Right lobe of liver (tissue), 6 donors: ENCODE measurements at places on chromosomes 6 and 20.

DNA sequence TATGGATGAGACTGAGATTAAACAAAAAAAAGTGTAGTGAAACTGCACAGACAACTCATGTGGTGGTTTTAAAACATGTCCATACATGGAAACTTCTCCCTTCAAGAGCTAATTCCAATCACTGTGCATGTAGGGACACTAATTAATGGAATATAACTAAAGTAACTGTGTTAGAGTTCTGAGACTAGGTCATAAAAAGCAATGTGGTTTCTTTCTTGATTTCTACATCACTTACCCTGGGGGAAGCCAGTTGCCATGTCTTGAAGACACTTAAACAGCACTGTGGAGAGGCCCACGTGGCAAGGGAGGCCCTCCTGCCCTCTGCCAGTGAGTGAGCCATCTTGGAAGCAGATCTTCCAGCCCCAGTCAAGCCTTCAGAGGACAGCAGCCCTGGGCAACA, 118.2 kb upstream of the DST start:
- DNase-seq: no peak

DNA sequence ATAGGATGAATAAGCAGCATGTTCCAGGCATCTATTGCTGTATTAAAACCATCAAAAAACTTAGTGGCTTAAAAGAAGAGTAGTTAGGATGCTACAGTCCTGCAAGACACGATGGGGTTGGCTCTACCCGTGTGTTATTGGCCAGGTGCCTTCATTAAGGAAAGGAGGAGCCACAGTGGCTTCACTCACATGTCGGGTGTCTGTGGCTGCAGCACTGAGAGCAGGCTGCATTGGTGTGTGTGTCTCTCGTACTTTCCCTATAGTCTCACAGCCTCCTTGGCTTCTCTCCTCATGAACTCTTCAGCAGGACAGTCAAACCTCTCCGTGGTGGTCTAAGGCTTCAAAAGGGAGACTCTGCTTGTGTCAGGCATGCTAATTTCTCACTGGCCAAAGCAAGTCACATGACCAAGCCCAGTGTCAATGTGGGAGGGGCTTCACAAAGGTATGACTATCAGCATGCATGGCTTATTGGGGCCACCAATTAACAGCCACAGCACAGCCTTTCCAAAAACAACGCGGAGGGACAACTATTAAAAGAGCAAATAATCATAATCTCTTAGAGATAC, 402.8 kb downstream of the KIF16B start:
- no peak for DNase-seq

GRCh38 chr6:121354764-121355163, 20.5 kb upstream of the TBC1D32 start:
- DNase-seq: no peak

DNA sequence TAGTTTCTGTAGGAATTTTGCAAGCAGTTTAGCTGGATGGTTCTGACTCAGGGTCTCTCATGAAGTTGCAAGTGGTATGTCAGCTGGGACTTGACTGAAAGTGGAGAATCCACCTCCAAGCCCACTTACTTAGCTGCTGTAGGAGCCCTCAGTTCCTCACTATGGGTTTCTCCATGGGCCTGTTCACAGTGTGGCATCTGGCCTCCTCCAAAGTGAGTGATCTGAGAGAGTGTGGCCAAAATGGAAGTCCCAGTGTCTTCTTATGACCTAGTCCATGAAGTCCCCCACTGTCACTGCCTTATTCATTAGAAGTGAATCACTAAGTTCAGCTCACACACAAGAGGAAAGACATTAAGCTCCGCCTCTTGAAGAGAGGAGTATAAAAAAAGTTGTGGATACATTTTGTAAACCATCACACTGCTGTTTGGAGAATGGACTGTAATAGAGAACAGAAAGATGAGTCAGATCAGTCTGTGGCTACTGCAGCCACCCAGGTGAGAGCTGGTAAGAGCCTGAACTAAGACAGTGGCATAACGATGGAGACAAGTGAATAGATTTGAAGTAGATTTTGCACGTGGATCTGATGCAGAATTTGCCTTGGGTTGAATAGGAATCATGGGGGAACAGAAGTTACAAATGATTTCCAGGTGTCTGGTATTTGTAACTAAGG, 4.9 kb upstream of the NELFCD start:
- DNase-seq: no peak

DNA sequence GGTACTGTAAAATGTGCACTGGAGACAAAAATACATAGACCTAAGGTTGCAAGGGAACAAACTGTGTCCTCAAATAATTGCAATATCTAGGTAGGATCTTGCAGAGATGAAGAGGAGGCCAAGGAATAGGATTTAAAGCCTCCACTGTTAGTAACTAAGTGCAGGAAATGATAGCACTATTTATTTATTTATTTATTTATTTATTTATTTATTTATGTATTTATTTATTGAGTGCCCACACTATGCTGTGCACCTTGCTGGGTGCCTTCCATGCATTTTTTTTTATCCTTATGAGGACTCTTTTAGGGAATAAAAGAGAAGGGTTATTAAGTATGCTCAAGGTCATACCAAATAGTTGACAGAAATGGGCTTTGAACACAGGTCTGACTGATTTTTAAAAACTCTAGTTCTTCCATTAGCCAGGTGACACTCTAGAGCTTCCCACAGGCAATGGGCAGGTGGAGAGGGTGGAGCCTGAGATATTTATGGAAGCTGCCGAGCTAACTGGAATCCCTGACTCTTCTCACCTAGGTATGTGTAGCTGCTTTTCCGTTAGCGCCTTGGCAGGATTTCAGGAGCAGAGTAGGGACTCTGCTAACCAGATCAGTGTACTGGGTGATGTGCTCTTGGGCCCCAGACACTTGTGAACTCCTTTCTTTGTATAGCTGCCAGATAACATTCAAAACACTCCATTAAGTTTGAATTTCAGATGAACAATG, 12.8 kb upstream of the NUP153 start:
- DNase-seq: no peak
